Forelimb muscle (tissue), 1 donor: ENCODE measurements at places on chromosomes 5 and 9. TPM values are rescaled to one million over a fixed set of nuclear protein-coding genes. Genes with fewer than 3 reads are reported as not detected.

Gene CDKN2B
- 0.25 TPM for polyA plus RNA-seq

Gene C5orf58
- 0.59 TPM for polyA plus RNA-seq

Gene FAM169A
- 0.76 TPM for polyA plus RNA-seq

Gene NPR3
- 16.3 TPM for polyA plus RNA-seq

Gene EEIG1
- 19.2 TPM for polyA plus RNA-seq

Gene DMRT3
- polyA plus RNA-seq, result 0.38 TPM

Gene TENT4A
- 18.6 TPM for polyA plus RNA-seq

Gene EPB41L4A
- 5.2 TPM for polyA plus RNA-seq

Gene KCNV2
- 0.27 TPM for polyA plus RNA-seq

Gene SLC6A19
- polyA plus RNA-seq, result not detected

Gene SCGB3A2
- polyA plus RNA-seq, result not detected

Gene FAM114A2
- polyA plus RNA-seq, result 16.7 TPM

Gene PTCH1
- 5.2 TPM for polyA plus RNA-seq

Gene NIPSNAP3A
- 54.8 TPM for polyA plus RNA-seq

Gene CDH12
- 1.3 TPM for polyA plus RNA-seq
